ENCODE measurements at places on chromosomes 7 and 10. TPM values are rescaled to one million over a fixed set of nuclear protein-coding genes. Genes with fewer than 3 reads are reported as not detected.

DNA sequence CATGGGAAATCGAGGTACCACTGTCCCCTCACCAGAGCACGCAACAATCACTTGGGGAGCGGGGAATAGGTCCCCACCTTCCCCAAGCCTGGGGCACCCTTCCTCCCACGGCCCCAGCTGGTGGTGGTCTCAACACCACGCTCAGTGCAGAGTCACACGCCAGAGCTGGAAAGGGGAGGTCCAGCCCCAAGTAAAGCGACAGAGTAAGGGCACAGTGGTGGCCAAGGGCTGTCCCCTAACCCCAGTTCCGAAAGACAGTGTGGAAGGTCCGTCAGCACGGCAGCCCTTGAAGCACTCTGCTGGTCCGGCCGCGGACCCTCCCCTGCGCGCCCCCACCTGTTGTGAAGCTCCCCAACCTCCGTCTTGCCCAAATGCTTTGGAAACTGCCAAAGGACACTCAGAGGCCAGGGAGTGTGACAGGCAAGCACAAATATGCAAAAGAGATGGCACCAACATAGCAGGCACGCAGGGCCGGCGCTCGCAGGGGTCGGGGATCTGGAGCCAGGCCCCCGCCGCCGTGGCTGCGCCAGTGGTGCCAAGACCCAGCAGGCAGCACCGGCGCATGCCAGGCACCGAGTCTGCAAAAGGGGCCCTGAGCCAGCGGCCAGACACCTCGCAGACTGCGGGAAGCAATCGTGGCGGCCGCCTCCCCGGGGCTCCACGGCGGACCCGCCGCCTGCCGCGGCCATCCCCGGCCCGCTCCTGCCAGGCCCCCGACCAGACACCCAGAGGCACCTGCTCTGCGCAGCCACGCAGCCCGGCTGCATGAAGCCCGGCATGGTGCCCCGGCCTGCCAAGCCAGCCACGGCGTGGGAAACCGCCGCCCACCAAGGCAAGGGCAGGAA lies 51.6 kb upstream of the SRRM3 start:
- no peaks in the 10 kb centered on the region for H3K36me3 ChIP-seq
- no peak overlapping the region for H3K4me3 ChIP-seq
- H3K27ac ChIP-seq = no peak overlapping the region
- no peaks in the 10 kb centered on the region for H3K27me3 ChIP-seq
- H3K4me1 ChIP-seq = no peaks in the 10 kb centered on the region
- no peak for DNase-seq

- H3K36me3 ChIP-seq = no peaks in the 10 kb centered on the region
- H3K27me3 ChIP-seq = no peaks in the 10 kb centered on the region
- H3K27ac ChIP-seq = no peak overlapping the region
- DNase-seq = no peak
- no peak overlapping the region for H3K4me3 ChIP-seq
Observed at GRCh38 chr10:51257511-51258248, 183.4 kb downstream of the PRKG1 start.

GRCh38 chr7:89503281-89503680 lies 651.0 kb upstream of the STEAP1 start:
- H3K27me3 ChIP-seq = no peaks in the 10 kb centered on the region
- H3K27ac ChIP-seq = no peak overlapping the region
- H3K4me3 ChIP-seq = no peak overlapping the region
- no peaks in the 10 kb centered on the region for H3K4me1 ChIP-seq

Gene NMT2
- 21.9 TPM for total RNA-seq

Gene UPK3BL2
- total RNA-seq = 9.8 TPM

Gene OLAH
- not detected for total RNA-seq

Gene POR
- total RNA-seq = 90.5 TPM

GRCh38 chr7:90705391-90706071 lies 109.4 kb downstream of the CDK14 start:
- no peaks in the 10 kb centered on the region for H3K36me3 ChIP-seq
- H3K27me3 ChIP-seq = peaks cover 19% of the 10 kb centered on the region
- no peak overlapping the region for H3K27ac ChIP-seq
- H3K4me3 ChIP-seq = no peak overlapping the region
- H3K4me1 ChIP-seq = peaks cover 7% of the 10 kb centered on the region

Gene HIPK2
- 125 TPM for total RNA-seq

DNA sequence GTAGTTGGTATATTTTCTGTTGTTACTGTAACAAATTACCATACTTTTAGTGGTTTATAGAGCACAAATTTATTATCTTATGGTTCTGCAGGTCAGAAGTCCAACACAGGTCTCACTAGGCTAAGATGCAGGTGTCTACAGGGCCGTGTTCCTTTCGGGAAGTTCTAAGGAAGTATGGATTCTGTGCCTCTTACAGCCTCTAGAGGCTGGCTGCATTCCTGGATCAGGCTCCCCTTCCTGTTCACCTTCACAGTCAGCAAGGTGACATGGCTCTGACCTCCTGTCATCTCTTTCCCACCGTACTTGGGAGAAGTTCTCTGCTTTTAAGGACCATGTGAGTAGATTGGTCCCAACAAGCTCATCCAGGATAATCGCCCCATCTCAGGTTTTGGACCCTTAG lies 37.3 kb downstream of the BMPR1A start:
- H3K36me3 ChIP-seq = peaks cover 9% of the 10 kb centered on the region
- H3K4me1 ChIP-seq = peaks cover 4% of the 10 kb centered on the region
- no peaks in the 10 kb centered on the region for H3K27me3 ChIP-seq
- no peak overlapping the region for H3K4me3 ChIP-seq
- DNase-seq = peak; percentile 59

GRCh38 chr7:44132039-44132438 lies 8.7 kb upstream of the POLD2 start:
- peaks cover 11% of the 10 kb centered on the region for H3K4me1 ChIP-seq
- no peak for DNase-seq
- H3K27ac ChIP-seq = no peak overlapping the region
- no peaks in the 10 kb centered on the region for H3K36me3 ChIP-seq

- DNase-seq = no peak
- H3K4me1 ChIP-seq = no peaks in the 10 kb centered on the region
- no peak overlapping the region for H3K4me3 ChIP-seq
- no peak overlapping the region for H3K27ac ChIP-seq
Observed at GRCh38 chr7:44853391-44853790, 5.5 kb upstream of the H2AZ2 start.

Gene OR13A1
- not detected for total RNA-seq

Gene CLDN4
- 9.7 TPM for total RNA-seq

Gene C10orf53
- total RNA-seq = not detected

GRCh38 chr10:84336406-84337090 lies 8.2 kb downstream of the CCSER2 start:
- no peaks in the 10 kb centered on the region for H3K36me3 ChIP-seq
- no peaks in the 10 kb centered on the region for H3K4me1 ChIP-seq
- H3K27ac ChIP-seq = no peak overlapping the region
- no peaks in the 10 kb centered on the region for H3K27me3 ChIP-seq
- H3K4me3 ChIP-seq = no peak overlapping the region

Gene HOXA4
- total RNA-seq = not detected

- H3K4me1 ChIP-seq = peaks cover 10% of the 10 kb centered on the region
- H3K4me3 ChIP-seq = no peak overlapping the region
- DNase-seq = no peak
- no peak overlapping the region for H3K27ac ChIP-seq
- H3K36me3 ChIP-seq = peaks cover 36% of the 10 kb centered on the region
Observed at GRCh38 chr7:50682573-50682972, 100.1 kb downstream of the GRB10 start.

DNA sequence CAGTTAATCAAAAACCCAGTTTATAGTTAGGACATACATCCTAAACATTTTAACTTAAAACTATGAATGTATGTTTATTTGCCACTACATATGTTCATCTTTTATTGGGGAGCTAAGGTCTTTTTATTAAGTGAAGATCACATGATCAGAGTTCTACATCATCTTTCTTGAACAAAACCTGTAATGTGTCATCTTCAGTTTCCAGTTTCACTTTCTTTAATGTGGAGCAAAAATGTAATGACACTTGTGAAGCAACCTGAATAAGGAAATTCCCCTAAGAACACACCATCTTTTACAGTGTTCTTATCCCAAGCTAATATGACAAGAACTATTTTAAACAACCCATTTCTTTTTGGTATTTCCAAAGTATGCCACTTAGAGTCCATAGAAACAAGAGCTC lies 166.7 kb upstream of the BET1 start:
- H3K4me1 ChIP-seq = no peaks in the 10 kb centered on the region
- no peaks in the 10 kb centered on the region for H3K36me3 ChIP-seq
- no peak for DNase-seq
- H3K27me3 ChIP-seq = no peaks in the 10 kb centered on the region

GRCh38 chr7:45593121-45593541 lies 19.0 kb downstream of the ADCY1 start:
- no peak overlapping the region for H3K4me3 ChIP-seq
- no peaks in the 10 kb centered on the region for H3K36me3 ChIP-seq
- peak; percentile 10 for DNase-seq
- no peaks in the 10 kb centered on the region for H3K27me3 ChIP-seq

DNA sequence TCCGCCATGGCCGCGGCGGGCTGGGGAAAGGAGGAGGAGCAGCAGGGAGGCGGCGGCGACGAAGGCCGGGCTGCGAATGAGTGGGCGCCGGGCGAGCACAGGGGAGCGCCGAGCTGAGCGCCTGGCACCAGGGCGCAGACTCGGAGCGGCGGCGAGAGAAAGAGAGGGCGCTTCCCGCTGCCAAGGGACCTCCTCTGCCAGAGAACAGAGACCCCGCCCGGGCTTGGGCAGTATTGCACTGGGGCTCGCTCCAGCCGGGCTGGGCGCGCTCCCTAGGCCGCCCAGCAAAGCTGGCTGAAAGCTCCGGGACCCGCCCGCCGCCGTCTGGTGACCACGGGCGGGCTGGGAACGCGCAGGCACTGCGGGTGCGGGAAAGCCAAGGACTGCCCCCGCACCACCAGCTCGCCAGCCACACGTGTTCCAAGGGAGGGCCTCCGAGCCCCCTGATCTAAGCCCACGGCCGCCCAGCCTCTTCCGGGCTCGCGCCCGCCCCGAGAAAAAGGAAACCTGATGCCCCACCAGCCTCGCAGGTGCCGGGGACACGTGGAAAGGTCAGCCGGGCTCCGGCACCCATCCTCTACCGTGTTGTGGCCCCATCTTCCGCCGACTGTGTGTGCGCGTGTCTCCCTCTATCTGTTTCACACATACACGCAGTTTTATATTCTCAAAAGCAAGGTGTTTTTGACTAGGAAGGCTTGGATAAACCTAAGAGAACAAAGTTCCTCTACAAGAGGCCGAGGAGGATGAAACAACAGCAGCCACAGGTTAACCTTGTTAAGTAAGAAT lies at the start of gene CCDC6:
TSS of gene CCDC6 (minus strand) at position 140 of the 786 bp plus-strand sequence. CDS start at position 8, 132 bp downstream.
- H3K36me3 ChIP-seq = no peaks in the 10 kb centered on the region
- H3K27me3 ChIP-seq = no peaks in the 10 kb centered on the region
- H3K27ac ChIP-seq = peak within 1 kb of the TSS; percentile 50
- DNase-seq = peak; percentile 97

Gene HABP2
- total RNA-seq = 1.6 TPM

- DNase-seq = peak; percentile 73
- H3K27me3 ChIP-seq = peaks cover 36% of the 10 kb centered on the region
- H3K4me3 ChIP-seq = peak overlapping the region; percentile 75
Observed at GRCh38 chr7:3300221-3300650, 816 bp upstream of the SDK1 start.

GRCh38 chr10:131090761-131091661 lies 220.5 kb downstream of the TCERG1L start:
- H3K4me3 ChIP-seq = no peak overlapping the region
- H3K4me1 ChIP-seq = no peaks in the 10 kb centered on the region
- no peak for DNase-seq
- no peaks in the 10 kb centered on the region for H3K36me3 ChIP-seq
- H3K27me3 ChIP-seq = no peaks in the 10 kb centered on the region

DNA sequence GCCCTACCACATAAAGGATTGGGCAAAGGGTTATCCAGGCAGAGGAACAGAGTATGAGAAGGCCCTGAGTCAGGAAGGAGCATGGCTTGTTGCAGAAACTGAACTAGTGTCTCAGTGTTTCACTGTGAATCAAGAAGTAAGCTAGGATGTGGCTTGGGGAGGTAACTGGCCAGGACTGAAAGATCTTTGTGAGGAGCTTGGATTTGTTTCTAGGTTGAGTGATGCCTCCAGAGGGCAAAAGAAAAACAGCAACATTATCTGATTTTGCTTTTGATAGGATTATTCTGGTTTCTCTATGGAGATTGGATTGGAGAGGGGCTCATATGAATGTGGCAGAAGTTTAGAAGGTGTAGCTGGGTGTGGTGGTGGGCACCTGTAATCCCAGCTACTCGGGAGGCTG lies 137.9 kb upstream of the HDAC9 start:
- H3K27me3 ChIP-seq = no peaks in the 10 kb centered on the region
- H3K36me3 ChIP-seq = no peaks in the 10 kb centered on the region
- no peak overlapping the region for H3K4me3 ChIP-seq
- H3K27ac ChIP-seq = no peak overlapping the region
- H3K4me1 ChIP-seq = no peaks in the 10 kb centered on the region
- no peak for DNase-seq

DNA sequence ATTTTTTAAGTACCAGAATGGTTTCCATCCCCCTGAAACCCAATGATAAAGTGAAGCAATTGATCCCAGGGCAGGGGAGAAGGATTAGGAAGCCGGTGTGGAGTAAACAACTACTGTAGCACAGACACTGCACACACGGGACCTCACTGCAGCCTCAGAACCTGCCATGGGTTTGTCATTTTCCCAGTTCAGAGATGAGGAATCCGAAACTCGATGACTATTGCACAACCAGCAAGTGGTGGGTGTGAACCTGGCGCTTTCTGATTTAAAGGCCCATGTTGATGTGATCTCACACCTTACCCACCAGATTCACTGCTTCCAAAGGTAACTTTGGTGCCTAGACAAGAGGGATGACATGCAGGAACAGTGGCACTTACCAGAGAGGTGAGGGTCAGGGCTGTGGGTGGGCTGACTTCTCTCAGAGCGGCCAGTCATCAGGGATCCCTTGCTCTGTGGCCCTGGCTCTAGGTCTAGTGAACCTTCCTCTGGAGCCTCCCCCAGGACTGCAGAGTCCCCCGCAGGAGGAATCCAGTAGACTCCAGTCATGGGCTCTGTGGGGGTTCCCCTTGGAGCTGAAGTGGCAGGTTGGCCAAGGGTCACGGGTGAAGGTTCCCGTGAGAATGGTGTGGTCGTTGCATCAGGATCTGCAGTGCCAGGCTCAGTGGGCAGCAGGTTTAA lies 62.8 kb downstream of the PKD1L1 start:
- H3K36me3 ChIP-seq = no peaks in the 10 kb centered on the region
- no peaks in the 10 kb centered on the region for H3K4me1 ChIP-seq
- DNase-seq = no peak
- no peak overlapping the region for H3K4me3 ChIP-seq
- no peaks in the 10 kb centered on the region for H3K27me3 ChIP-seq

DNA sequence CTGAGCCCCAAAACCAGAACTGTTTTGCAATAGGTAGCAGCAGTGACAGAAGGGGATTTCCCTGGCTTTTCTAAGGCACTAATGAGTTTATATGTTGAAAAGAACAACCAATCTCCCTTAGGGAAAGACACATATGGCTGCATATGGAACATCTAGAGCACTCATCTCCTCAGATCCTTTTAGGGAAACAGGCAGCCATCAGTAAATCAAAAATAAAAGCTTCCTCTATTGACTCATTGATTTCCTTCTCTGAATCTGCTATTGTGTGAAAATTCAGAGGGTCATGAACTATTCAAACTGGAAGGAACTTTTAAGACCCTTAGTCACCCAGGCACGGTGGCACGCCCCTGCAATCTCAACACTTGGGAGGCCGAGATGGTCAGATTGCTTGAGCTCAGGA lies 110.9 kb upstream of the NANOS1 start:
- no peak overlapping the region for H3K27ac ChIP-seq
- H3K36me3 ChIP-seq = no peaks in the 10 kb centered on the region
- H3K4me3 ChIP-seq = no peak overlapping the region
- no peaks in the 10 kb centered on the region for H3K27me3 ChIP-seq
- no peak for DNase-seq

- H3K27ac ChIP-seq = peak overlapping the region; percentile 11
- H3K4me1 ChIP-seq = no peaks in the 10 kb centered on the region
- no peak for DNase-seq
Observed at GRCh38 chr7:44983742-44984477, 5.1 kb upstream of the MYO1G start.

Gene CYP2C18
- not detected for total RNA-seq

Gene TNS3
- 27.4 TPM for total RNA-seq

Measured in endodermal cell (in vitro differentiated cells).